ENCODE measurements at places on chromosomes 3 and 15.

GRCh38 chr15:63596676-63597037 is 530 bp upstream of the FBXL22 start:
- DNase-seq, result no peak

- DNase-seq, result no peak
Measured at GRCh38 chr15:27410996-27411605, 440.1 kb downstream of the GABRG3 start.

- no peak for DNase-seq
Measured at GRCh38 chr3:102979682-102980354, 545.0 kb downstream of the ZPLD1 start.

- DNase-seq, result no peak
Measured at GRCh38 chr3:136658946-136659682, 93.1 kb downstream of the STAG1 start.

GRCh38 chr3:195771646-195772300 is 40.0 kb downstream of the MUC4 start:
- DNase-seq, result no peak

GRCh38 chr3:9422712-9423424 is 25.5 kb downstream of the SETD5 start:
- no peak for DNase-seq

- peak; percentile 57 for DNase-seq
Measured at GRCh38 chr3:129605922-129606635, 397 bp downstream of the PLXND1 start.

- no peak for DNase-seq
Measured at GRCh38 chr3:41434781-41435180, 235.5 kb downstream of the CTNNB1 start.

DNA sequence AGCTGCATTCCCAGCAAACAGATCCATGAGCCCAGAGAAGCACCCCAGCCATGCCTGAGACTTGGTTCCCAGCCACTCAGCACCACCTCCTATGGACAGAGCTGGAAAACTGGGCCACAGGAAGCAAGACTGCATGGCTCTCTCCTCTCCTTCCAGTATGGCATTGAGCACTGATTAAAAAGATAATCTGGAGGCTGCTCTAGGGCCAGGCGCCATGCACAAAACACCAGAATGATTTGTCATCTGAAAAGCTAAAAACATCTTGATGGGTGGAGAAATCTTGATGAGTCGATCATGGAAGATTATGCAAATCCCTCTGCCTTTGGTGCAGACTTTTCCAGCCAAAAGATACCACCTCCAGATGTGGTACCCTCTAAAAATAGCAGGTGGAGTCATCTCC is 62.7 kb upstream of the MRPS22 start:
- DNase-seq, result no peak
